ENCODE measurements at places on chromosomes 6 and 20. TPM values are rescaled to one million over a fixed set of nuclear protein-coding genes. Genes with fewer than 3 reads are reported as not detected.

AKAP12 gene
- polyA plus RNA-seq = 50.5 TPM

PROKR2 gene
- polyA plus RNA-seq = not detected

SPTLC3 gene
- 0.46 TPM for polyA plus RNA-seq

GLP1R gene
- polyA plus RNA-seq = not detected

OXT gene
- polyA plus RNA-seq = not detected
